ENCODE measurements at places on chromosomes 4 and X.
A peak's percentile ranks its signal among the peaks of the same experiment; 100 is the strongest.

DNA sequence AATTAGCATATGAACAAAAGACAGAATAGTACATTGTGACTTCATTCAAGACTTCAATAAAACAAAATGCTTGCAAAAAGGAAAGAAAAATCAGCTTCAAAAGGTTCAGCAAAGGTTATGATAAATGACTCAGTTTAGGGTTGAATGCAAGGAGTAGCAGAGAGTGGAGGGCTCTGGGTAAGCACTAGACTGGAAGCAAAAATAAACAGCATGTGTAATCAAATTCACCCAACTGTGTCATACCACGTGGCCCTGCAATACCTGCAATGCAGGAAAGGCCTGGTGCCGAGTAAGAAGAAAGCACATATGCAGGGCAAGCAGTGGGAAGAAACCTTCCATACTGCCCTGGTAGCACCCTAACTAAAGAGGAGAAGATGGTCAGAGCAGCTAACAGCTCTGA, 88.7 kb downstream of the ATP11C start:
- DNase-seq, result no peak

DNA sequence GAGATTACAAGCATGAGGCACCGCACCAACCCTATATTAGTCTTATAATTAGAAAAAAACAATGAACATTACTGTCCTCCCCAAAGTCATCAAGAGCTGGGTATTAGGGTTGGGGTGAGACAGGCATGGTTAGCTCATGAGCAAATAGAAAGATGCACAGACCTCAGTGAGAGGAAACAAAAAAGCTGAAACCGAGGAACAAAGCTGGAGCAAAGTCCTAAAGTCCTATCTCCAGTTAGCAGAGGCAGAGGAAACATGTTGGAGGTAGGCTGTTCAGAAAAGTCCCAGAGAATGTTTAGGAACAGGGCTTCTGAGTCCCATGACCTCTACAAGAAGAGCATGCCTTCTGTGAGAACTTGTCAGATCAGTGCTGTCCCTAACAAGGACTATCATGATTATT, 4.6 kb upstream of the PCYT1B start:
- no peak for DNase-seq

DNA sequence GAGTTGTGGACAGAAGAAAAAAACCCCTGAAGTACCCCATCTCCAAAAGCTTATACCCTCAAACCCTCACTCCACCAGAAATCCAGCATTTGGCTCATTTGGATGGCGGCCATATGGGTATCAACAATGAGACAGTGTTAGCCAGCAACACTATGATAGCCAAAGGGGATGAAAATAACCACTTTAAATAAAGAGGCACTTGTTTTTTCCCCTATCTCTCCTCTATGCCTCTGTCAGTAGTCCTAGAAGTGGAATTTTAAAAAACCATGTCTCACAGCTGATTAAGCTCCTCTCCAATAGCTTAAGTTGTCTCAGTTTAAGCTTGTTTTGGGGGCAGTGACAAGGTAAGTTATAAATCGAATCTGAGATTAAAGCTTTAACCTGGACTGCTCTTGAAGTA, 124.0 kb downstream of the MOSPD2 start:
- no peak for DNase-seq

GRCh38 chr4:179671609-179672008, 2229.4 kb upstream of the AGA start:
- DNase-seq, result no peak

DNA sequence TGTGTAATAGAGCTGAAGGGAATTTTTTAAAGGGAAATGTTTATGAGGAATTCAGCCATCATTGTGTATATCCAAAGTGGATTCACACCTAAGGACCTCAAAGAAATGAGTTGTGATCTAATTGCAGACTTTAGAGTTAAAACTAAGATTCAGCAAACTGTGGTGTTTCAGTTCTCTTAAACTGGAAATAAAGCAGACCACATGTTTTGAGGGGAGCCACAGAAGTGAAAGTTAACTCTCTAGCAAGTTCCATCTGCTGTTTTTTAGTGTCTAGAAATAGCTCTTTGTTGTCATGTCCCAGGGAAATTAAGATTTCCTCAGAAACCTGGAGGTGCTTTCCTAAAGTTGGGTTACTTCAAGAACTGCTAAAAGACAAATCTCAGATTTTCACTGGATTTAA, 97.3 kb upstream of the DDX3X start:
- no peak for DNase-seq

GRCh38 chrX:53262918-53263394, 18.4 kb downstream of the IQSEC2 start:
- DNase-seq, result peak; percentile 84
